Caco-2 (cell line): ENCODE measurements at places on chromosomes 6 and 20. TPM values are rescaled to one million over a fixed set of nuclear protein-coding genes. Genes with fewer than 3 reads are reported as not detected.

SCUBE3 gene
- 1.3 and 1.5 TPM in 2 replicates for total RNA-seq

PERP gene
- 141 and 152 TPM in 2 replicates for total RNA-seq

CCN6 gene
- not detected in 2 replicates for total RNA-seq

RIPOR3 gene
- total RNA-seq = 0.18 and 0.67 TPM in 2 replicates

CMTR1 gene
- total RNA-seq = 40.0 and 40.8 TPM in 2 replicates

EYS gene
- not detected in 2 replicates for total RNA-seq

TNF gene
- total RNA-seq = not detected in 2 replicates

DBNDD2 gene
- total RNA-seq = 71.0 and 74.3 TPM in 2 replicates

RBPJL gene
- total RNA-seq = not detected in 2 replicates

RSPO3 gene
- total RNA-seq = 0.11 TPM in 1 of 2 replicates, not detected in the other

PTCHD4 gene
- not detected in 2 replicates for total RNA-seq

GSTA3 gene
- total RNA-seq = not detected in 2 replicates

ZBTB9 gene
- 11.4 and 12.5 TPM in 2 replicates for total RNA-seq

GSTA1 gene
- 7.7 and 11.2 TPM in 2 replicates for total RNA-seq

ZBTB12 gene
- total RNA-seq = 9.6 and 11.7 TPM in 2 replicates

PNISR gene
- 69.5 and 81.5 TPM in 2 replicates for total RNA-seq

B4GALT5 gene
- total RNA-seq = 65.0 and 67.1 TPM in 2 replicates

LKAAEAR1 gene
- total RNA-seq = not detected in 2 replicates

RAB44 gene
- not detected in 2 replicates for total RNA-seq

MRAP2 gene
- total RNA-seq = 1.4 and 1.8 TPM in 2 replicates

MTG2 gene
- total RNA-seq = 110 and 111 TPM in 2 replicates

ZNF165 gene
- 9.2 and 11.0 TPM in 2 replicates for total RNA-seq

HLA-DQB2 gene
- not detected in 2 replicates for total RNA-seq

C6orf15 gene
- not detected in 2 replicates for total RNA-seq

GTSF1L gene
- total RNA-seq = not detected in 2 replicates
